Stimulated activated CD8-positive, alpha-beta memory T cell treated with anti-CD3 and anti-CD28 coated beads, Interleukin-4, amount 100 ng/mL, for 4 hours (primary cell): ENCODE measurements at places on chromosomes 7 and 10.

DNA sequence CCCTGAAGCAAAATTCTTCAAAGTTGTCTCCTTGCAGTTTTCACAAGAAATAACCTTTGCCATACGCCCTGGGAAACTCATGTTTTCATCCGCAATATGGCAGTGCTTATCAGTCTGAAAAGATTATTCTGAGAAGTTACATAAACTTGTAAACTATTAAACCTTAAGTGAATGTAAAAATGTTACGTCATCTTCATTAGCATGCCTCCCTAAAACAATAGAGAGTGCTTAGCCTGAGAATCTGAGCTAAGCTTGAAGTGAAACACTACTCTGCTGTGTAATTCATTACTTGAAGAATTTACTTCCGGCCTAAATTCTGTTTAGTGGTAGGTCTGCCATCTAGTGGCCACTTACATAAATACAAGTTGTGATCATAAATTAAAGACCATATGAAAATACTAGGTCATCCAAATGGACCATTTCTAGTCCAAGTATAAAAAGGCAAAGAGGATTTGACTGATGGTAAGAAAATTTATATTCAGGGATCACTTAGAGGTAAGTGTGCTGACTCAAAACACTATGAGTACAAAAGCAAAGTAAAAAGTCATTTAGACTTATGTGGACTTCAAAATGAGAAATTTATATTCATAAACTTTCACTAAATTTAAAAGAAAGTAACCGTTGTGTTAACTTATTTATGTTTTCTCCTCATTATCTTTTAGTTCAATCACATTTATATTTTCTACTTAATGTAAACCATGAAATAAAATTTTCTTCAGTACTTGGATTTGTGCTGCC lies 745.1 kb upstream of the LRRTM3 start:
- no peak for DNase-seq

DNA sequence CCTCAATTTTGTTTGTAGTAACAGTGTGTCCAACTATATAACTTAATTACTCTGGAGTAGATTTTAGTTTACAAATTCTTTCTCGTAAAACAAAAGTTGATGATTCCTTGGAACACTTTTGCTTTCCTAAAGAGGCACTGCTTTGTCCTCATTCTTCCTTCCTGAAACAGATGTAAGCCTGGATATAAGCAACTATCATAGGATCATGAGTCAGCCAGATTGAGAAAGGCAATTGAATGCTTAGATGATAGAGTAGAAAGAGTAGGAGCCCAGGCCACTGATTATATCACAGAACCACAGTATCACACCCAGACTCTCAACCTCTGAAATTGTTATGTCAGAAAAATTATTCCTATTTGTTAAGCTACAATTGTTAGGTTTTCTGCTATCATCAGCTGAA lies 69.9 kb downstream of the TMEM106B start:
- no peak for DNase-seq

DNA sequence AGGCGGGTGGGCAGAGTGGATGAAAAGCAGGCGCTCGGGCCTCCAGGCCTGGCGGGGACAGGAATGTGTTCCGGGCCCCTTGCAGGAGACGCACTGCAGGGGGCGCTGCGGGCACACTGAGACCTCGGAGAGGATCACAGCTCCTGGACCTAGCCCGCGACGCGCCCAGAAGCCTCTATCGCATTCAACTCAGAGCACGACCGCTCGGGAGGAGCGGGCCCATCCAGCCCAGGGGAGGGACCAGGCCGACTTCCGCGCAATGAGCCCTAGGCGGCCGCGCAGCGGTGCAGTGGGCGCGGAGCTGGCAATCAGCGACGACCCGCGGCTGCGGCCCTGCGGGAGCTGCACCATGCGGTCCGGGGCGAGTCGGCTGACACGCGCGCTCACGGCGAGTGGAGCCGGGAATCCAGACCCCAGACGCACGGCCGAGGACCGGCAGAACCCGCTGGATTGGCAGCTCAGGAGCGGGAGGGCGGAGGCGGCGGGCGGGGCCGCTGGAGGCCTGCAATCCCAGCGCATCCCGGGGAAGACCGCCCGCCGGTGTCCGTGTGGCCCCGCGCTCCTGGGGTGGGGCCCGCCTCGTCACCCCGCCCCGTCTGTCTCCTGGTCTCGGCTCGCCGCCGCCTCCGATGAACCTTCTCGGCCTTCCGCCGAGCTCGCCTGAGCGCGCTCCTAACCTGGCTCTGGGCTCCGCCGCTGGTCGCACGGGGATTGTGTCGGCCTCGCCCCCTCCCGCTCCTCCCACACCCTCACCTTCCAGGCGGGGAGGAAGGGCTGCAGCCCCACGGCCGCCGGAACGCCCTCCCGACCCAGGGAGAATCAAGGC lies 33.5 kb upstream of the GRID1 start:
- DNase-seq: peak; percentile 93

GRCh38 chr10:126504063-126504760 lies 115.9 kb upstream of the ADAM12 start:
- no peak for DNase-seq

DNA sequence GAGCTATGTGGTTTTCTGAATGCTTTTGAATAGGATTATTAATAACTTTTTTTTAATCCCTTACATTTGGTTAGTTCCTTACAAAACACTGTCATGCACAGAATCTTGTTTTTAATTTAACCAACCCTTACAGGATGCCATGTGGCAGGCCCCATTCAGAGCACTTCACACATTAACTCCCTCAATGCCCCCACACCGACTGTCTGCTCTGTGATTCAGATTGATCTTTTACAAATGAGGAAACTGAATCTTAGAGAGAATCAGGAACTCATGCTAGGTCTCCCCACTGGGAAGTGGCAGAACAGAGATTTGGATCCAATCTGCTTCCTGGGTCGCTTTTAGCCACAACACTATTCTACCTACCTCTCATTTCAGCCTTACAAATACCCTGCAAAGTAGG lies 195.8 kb upstream of the NPVF start:
- DNase-seq: no peak

- no peak for DNase-seq
Observed at GRCh38 chr10:51257511-51258248, 183.4 kb downstream of the PRKG1 start.

- DNase-seq: no peak
Observed at GRCh38 chr10:48608976-48609375, 4.1 kb upstream of the ARHGAP22 start.

GRCh38 chr10:59258890-59259289 lies 82.4 kb downstream of the PHYHIPL start:
- no peak for DNase-seq

DNA sequence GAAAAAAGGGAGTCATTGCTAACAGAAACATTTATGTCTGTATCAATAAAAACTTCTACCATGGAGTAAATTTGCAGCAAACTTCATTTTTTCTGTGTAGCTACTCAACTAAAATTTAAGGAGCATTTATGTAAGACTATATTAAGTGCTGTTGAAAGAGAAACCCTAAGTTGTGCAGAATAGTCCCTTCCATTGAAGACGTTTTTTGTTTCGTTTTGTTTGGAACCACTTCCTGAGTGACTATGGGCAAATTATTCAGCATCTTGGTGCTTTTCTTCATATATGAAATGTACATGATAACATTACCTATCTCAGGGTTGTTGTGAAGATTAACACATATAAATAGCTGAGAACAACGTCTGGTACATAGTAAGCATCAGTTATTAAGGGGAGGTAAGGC lies 24.3 kb downstream of the SEM1 start:
- no peak for DNase-seq

GRCh38 chr10:67676208-67676825 lies 19.7 kb downstream of the CTNNA3 start:
- DNase-seq: no peak

GRCh38 chr10:101367569-101368453 lies 13.8 kb downstream of the BTRC start:
- DNase-seq: no peak

DNA sequence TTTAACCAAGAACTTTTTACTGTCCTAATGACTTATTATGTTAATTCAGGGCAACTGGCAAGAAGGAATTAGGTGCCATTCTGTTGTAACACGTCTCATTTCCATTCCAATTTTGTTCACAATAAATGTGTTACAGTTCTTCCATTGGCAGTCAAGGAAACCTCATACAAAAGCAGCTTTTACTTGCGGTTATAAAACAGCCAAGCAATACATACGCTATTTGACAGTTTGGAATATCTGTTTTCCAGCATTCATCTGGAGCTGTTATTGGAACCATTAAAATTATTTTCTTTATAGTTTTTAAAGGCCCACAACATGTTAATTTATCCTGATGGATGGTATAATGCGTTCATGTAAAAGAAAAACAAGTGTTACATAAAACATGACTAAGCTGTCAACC lies 33.3 kb downstream of the MTERF1 start:
- no peak for DNase-seq

DNA sequence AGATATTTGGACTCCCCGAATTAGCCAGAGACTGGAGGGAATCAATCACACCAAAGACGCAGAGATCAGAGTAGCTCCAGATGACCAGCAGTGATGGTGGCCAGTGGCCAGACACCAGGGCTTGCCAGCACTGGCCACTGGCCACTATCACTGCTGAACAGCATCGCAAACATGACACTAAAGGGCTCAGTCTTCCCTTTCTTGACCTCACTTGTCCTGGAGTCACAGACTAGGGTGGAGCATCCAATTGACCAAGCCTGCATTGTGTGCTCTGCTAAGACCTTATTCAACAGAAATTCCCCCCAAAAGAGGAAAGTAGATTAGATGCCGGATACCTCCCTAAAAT lies 234.7 kb downstream of the CREB5 start:
- DNase-seq: no peak

GRCh38 chr7:138477081-138477578 lies 17.1 kb downstream of the TRIM24 start:
- DNase-seq: no peak

DNA sequence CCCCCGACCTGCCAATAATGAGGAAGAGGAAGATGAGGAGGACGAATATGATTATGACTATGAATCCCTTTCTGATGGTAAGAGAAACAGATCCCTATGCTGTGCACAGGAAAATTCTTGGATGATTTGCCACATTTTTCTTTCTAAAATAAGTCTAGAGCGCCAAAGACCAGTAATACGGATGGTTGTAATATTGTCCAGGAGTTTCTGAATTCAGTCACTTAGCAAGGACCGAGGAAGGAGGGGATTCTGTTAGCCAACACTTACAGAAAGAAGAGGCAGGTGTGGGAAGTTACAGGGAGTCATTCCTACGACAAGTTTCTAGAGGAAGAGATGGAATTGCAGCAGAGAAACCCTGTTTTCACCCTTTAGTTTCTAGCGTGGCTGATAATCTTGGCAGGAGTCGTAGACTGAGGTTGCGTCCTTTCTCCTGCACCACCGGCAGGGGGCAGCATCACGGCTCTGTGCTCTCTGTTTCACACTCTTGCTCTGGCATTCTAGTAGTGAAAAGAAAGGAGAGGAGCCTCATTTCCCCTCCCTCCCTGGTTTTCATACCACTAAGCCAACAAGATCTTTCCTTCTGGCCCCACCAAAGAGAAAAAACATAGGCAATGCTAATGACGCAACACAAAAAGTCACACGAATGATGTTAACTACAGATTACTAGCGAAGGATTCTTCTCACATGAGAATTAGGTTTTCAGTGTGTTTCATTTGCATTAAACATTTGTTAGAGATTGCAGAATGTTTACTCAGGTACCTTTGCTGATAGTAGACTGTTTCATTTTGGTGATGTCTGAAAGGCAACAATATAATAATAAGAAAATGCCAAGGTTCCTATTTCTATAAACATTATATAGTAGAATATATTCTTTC lies 82.7 kb downstream of the NOC3L start:
- DNase-seq: peak; percentile 17

GRCh38 chr10:4051641-4052151 lies 266.7 kb upstream of the KLF6 start:
- no peak for DNase-seq

GRCh38 chr10:85464336-85464735 lies 902.3 kb downstream of the GRID1 start:
- no peak for DNase-seq

DNA sequence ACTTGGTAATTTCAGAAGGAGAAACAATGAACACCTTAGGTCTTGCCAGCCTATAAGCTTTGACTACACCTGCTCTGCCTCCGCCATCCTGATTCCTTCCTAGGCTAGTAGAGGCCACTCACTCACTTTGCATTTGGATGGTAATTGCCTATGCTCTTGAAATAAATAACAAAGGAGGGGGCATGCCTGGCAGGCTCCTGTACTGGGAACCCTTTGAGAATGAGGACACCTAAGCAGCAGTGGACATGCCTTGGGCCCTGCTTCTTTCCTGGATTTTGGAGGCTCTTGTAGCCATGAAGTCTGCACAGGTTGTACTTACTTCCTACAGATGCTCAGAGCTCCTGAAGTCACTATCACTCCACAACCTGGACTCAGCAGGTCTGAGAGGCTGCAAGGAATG lies 65.8 kb downstream of the BLNK start:
- no peak for DNase-seq

DNA sequence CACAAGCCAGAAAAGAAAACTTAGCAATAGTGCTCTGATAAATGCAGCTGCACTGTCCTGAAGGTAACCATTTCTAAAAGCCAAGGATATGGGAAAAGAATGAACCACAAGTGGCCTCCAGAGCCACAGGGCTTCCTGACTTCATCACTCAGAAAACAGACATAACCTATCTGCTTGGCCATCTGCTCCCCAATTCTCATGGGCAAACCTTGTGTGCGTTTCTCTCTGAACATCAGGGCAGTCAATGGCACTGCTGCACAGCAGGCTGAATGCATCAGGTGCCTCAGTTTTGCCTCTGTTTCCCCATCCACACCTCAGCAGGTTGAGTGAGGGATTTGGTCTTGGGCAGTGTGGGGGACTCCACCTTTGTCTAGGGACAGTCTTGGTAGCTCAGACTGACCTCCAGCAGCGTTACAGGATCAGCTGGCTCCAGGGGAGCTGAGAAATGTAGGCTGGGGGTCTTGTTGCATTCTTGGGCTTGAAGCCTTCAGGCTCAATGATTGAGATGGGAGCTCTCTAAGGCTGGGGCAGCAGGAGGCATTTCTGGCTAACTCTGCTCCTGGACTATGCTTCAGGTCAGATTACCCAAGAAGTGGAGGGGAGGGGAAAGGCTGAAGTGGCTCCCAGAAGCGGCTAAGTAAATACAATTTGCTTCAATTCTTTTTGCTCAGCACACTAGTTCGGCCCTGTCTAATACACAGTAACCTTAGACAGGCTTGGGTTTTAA lies 23.6 kb upstream of the PDLIM1 start:
- DNase-seq: no peak

DNA sequence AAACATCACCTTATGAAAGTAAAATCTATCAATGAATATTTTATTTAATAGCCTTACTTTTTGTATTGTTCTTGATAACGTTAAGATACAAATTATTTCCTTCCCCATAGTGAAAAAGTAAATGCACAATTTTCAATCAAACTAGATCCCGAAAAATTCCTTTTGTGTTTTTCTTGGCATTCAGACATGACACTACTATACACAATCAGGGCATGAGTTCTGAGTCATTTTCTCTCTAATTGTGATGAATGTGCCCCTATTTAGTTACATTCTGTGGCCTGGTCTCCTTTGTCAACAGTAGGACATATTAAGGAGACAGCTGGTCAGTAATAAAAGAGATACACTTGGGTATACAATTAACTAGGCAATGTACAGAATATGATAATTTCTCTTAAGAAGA lies 19.8 kb downstream of the COL1A2 start:
- no peak for DNase-seq

GRCh38 chr7:88398459-88398858 lies 91.8 kb upstream of the STEAP4 start:
- DNase-seq: no peak

GRCh38 chr10:11424456-11425295 lies 186.8 kb downstream of the USP6NL start:
- no peak for DNase-seq
